Stimulated activated CD4-positive, alpha-beta T cell treated with anti-CD3 and anti-CD28 coated beads, Interleukin-12 subunit alpha, Interleukin-12 subunit beta, amount 100 ng/mL, for 24 hours (primary cell): ENCODE measurements at places on chromosomes 11 and 22.

- DNase-seq = no peak
Measured at GRCh38 chr22:35838855-35839576, 121.3 kb downstream of the APOL5 start.

- DNase-seq = no peak
Measured at GRCh38 chr11:133898031-133898769, 52.9 kb upstream of the SPATA19 start.

GRCh38 chr11:27025312-27025955 lies 15.2 kb upstream of the BBOX1 start:
- DNase-seq = no peak

DNA sequence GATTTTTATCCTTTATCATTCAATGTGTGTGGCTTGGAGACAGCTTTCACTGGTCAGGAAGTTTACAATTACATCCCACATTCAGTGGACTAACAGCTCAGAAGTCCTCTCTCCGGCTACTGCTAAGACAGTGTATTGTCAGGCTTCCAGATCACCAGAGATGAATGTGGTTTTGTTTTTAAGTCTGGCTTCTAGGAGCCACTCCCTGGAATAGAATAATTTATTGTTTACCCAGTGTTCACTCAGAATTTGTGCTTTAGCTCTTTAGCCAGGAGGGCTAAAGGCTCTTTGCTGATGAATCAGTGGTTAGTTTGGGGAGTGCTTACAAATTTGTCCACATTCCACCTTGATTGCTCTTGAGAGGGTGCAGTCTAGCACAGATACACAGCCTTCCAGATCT lies 26.5 kb downstream of the TRIM77 start:
- DNase-seq = no peak

DNA sequence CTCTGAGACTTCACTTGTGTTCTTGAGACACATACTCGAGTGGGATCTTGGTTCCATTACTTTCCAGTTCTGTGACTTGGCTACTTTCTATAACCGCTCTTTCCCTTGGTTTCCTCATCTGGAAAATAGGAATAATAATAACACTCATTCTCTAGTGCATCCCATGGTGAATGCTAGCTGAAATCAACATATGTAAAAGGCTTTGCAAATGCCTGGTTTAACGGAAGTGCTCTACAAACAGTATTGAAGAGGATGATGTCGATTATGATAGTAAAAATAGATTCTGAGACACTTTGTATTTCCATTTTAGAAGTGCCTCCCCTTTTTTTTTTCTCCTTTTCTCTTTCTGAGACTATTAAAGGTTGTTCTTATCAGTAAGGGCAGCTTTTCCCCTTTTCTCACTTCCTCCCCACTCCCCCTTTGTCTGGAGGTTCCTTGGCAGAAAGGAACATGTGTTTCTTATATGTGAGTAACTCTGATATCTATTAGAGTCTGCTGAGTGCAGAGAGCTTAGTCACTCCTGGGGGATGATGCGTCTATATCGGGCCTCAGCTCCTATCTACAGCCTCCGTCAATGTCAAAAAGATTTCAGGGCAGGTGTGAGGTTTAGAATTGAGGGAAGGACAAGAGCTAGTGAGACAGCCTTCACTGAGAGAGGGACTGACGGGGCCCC lies 489.3 kb downstream of the NTM start:
- no peak for DNase-seq

- DNase-seq = no peak
Measured at GRCh38 chr11:86047275-86047991, 21.5 kb downstream of the PICALM start.

- no peak for DNase-seq
Measured at GRCh38 chr11:79237703-79238102, 203.1 kb downstream of the TENM4 start.

- no peak for DNase-seq
Measured at GRCh38 chr11:103157542-103157941, 48.3 kb downstream of the DYNC2H1 start.

- no peak for DNase-seq
Measured at GRCh38 chr22:42357634-42358296, 74.4 kb downstream of the NFAM1 start.
